ENCODE measurements at places on chromosomes 1 and 21.

DNA sequence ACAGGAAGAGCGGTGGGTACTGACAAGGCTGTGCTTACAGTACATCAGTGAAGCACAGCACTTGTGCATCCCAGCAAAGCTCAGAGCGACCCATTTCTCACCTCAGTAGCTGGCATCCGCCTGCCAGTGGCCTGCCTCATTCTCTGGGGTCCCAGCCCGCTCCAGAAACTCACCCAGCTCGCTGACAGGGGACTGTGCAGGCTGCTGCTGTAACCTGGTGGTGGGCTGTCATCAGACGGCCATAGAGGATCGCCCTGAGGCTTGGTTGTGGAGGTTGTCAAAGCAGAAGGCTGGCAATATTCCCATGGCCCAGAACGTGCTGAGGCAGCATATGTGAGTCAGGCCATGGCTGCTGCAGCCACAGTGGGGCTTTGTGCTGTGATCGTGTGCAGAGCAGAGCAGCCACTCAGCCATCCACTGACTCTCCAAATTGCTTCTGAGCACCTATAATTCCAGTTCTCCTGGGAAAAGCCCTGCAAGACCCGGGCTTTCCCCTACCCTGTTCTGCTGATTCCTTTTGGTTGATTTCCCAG lies 13.6 kb upstream of the GPR137B start:
- DNase-seq = no peak

GRCh38 chr1:34983700-34984355 lies 1.3 kb downstream of the TMEM35B start:
- no peak for DNase-seq

DNA sequence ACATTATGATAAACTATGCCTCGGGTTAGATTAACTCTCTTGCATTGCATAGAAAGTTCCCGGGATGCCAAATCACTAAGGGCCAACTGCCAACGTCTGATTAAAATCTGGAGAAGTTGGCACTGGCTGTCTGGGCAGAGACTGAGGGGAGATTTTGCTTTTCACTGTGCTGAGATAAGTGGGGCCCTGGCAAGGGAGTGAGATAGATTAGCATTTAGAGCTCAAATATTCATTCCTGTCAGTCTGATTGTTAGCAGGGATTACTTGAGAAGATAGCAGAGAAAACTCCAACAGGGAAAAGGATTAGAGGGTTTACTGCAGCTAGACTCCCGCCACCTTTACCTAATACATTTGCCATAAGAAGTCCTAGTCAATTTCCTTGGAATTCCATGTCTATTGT lies 714.1 kb upstream of the CHRM3 start:
- DNase-seq = no peak

- no peak for DNase-seq
These were observed 6.1 kb upstream of the C4BPA start for GRCh38 chr1:207097871-207098324.

- DNase-seq = no peak
These were observed 57.3 kb downstream of the ZNF644 start for GRCh38 chr1:90964444-90965035.

DNA sequence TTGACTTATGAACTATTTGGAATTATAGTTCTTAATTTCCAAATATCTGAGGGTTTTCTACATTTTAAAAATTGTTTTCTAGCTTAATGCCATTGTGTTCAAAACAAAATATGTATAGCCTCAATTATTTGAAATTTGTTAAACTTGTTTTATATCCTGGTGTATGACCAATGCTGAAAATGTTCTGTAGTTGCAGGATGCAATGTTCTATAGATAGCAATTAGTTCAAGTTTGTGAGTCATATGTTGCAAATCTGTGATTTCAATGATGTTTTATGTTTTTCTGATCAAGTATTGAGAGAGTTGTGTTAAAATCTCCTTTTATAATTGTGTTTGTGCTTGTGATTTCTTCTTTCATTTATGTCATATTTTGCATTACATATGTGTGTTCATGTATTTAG lies 517.5 kb downstream of the ADGRL2 start:
- no peak for DNase-seq

GRCh38 chr1:15802234-15802965 lies 5.0 kb downstream of the UQCRHL start:
- no peak for DNase-seq

DNA sequence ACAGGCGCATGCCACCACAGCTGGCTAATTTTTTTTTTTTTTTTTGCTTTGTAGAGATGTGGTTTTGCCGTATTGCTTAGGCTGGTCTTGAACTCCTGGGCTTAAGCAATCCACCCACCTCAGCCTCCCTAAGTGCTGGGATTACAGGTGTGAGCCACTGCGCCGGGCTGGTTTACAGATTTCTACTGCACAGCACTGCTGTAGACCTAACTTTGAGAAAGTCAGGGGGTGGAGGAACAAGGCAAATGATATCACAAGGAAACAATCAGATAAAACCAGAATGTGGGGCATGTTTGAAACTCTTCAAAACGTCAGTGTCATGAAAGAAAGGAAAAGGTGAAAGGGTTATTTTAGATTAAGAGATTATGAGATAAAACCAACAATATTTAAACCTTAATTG lies 45.3 kb downstream of the URB2 start:
- DNase-seq = no peak

GRCh38 chr1:43932786-43933385 lies 715 bp upstream of the ARTN start:
- no peak for DNase-seq

DNA sequence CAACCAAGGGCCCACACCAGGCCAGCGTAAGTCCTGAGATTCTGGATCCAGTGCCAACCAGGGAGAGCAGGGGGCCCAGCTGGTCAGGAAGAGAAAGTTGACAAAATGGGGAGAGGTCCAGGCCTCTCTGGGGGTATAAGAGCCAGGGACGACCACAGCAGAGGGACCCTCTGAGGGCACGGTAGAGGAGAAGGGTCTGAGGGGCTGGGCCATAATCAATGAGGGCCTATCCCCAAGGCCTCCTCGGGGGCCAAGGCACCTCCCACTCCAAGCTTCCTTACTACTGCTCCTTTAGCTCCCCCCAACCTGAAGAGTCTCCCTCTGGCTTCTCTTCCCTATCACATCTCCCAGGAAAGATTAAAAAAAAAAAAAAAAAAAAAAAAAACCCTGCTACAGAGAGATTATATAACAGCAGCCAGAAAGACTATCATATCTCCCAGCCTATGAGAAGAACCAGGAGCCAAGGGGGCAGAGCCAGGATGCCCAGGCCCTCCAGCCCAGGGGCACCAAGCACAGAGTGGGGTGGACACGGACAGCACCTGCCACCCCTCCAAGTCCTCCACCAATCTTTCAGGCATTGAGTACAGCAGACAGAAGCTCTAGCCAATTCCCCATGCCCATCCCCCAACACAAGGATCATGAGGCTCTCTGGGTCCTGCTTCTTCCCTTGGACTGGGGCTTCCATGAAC lies 2.7 kb downstream of the MEF2D start:
- peak; percentile 72 for DNase-seq

GRCh38 chr21:46203203-46203600 lies 18.9 kb upstream of the SPATC1L start:
- DNase-seq = peak; percentile 33

DNA sequence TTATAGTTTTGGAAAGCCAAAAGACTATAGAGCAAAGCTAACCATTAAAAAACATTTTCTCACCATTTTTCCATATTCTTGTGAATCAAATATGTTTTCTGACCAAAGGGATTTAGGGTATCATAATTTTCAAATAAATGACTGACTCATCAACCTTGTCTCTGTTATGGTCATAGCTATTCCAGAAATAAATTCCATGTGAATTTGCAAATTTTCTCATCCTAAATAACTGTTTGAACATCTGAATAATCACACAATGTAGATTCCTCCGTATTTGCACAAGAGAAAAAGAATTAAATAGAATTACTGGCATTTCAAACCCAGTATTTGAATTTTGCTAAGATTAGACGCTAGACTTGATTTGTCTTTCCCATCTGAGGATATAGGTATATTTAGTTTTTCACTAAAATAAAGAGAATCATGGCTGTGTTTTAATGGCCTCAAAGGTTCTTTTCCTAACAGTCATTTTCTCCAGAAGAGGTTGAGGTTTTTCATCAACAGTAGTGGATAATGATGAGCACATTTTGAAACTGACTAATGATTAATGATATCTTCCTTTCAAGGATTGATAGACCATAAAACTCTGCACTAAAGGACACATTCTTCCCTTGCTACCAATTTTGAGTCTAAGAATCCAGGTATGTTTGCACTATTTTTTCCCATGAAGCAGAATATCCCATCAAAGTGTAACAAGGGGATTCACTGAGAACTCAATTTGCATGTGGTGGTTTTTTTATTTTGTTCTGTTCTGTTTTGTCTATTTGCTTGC lies 9.5 kb upstream of the DUSP23 start:
- DNase-seq = no peak

GRCh38 chr1:154265586-154265985 lies 6.8 kb upstream of the HAX1 start:
- DNase-seq = no peak

GRCh38 chr1:197763307-197763706 lies 12.0 kb downstream of the DENND1B start:
- no peak for DNase-seq

Data from sigmoid colon (tissue), 7 donors.